ENCODE measurements at places on chromosomes 5 and 9.

DNA sequence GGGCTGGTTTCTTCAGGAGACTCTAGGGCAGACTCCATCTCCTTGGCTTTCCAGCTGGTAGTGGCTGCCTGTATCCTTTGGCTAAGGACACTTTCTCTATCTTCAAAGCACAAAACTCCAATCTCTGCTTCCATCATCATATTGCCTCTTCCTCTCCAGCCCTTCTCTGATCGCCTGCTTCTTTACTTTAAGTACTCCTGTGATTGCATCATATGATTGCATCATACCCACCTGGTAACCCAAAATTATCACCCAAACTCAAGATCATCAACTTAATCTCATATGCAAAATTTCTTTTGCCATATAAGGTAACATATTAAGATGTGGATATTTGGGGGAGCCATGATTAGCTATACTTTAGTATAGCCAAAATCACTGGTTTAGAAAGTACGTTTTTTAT is 1092.6 kb upstream of the CDH6 start:
- DNase-seq, result no peak

- DNase-seq, result no peak
Observed at GRCh38 chr5:142840575-142840974, 70.4 kb downstream of the ARHGAP26 start.

- DNase-seq, result no peak
Observed at GRCh38 chr9:14223081-14223480, 90.9 kb downstream of the NFIB start.

DNA sequence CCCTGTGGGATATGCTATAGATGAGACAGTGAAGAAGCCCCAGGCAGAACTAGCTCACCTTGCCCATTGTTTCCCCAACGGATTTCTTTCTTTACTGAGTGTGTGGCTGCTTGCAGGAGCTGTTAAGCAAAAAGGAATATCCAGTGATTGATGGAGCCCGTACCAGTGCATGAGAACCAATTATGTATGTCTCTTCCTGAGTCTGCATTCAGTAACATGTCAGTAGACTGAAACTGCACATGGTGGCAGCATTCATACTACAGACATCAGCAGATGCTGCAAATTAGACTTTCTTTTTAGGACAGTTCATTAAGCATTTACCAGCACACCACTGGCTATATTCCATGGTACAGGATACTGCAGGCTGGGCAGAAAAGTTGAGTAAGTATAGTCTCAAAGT is 90.3 kb upstream of the PLCXD3 start:
- no peak for DNase-seq

GRCh38 chr5:51347704-51348103 is 35.5 kb upstream of the ISL1 start:
- no peak for DNase-seq

DNA sequence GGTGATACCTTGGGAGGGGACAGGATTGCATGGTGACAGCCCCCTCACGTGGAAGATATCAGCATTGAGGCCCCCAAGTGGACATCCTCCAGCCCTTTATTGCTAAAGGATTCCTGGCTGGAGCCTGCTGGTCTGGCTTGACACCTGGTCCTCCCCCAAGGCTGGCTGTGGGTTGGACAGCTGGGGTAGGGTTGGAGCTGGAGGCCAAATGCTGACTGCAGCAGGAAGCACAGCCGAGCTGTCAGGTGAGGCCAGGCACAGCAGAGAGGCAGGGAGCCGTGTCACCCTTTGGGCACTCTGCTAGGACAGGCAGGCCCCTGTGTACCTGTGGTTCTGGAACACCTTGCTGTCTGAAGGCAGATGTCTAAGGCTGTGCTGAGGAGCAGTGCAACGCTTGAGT is 2.2 kb downstream of the CACFD1 start:
- no peak for DNase-seq

GRCh38 chr5:94094793-94095441 is 353.5 kb upstream of the POU5F2 start:
- DNase-seq, result no peak

- DNase-seq, result no peak
Observed at GRCh38 chr9:94623253-94623652, 16.1 kb downstream of the FBP1 start.

GRCh38 chr9:38649731-38650363 is 29.5 kb upstream of the ANKRD18A start:
- DNase-seq, result no peak

DNA sequence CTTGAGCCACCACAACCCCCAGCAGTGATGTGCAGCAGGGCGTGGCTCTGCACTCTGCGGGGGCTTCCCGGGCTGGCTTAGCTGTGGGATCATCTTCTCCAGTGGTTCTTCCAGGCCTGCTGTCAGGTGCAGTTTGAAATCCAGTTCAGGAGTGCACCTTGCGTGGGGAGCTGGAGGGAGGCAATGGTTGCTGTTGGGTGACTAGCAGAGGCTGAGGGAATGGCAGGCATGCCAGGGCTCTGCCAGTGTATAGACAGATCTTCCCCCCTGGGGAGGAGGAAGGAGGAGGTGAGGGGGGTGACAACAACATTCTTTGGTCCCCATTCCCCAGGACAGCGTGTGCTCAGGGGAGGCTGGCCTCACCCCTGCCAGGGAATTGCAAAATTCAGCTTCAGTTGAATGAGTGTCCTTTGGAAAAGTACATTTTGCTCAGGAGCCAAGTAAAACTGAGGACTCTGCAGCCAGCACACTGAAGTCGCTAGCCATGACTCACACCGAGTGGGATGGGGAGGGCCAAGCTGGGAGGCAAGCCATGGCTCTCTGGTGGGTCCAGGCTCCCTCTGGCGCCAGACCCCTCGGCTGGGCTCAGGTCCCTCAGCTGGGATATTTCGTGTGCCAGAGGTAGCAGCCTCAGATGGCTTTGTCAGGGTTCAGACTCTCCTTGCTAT is 35.0 kb downstream of the ERGIC1 start:
- DNase-seq, result peak; percentile 98

GRCh38 chr9:123513554-123513953 is 157.6 kb downstream of the CRB2 start:
- DNase-seq, result no peak

GRCh38 chr5:135269199-135269598 is 129.8 kb downstream of the MACROH2A1 start:
- DNase-seq, result no peak

DNA sequence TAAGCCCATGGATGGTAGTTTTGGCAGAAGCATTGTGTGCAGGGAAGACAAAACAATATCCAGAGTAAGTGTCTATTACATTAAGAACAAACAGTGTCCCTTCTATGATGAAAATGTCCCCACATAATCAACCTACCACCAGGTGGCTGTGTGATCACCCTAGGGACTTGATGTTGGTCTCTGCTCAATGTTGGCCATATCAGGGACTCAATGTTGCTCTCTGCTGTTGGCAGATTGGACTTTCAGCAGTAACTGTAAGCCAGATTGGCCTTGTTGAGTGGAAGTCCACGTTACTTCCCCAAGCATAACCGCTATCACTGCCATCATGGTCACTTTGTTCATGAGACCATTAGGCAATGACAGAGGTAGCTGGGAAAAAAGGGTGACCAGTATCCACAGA is 52.8 kb upstream of the PRSS3 start:
- DNase-seq, result no peak

GRCh38 chr9:107587191-107587963 is 97.8 kb upstream of the KLF4 start:
- DNase-seq, result no peak

DNA sequence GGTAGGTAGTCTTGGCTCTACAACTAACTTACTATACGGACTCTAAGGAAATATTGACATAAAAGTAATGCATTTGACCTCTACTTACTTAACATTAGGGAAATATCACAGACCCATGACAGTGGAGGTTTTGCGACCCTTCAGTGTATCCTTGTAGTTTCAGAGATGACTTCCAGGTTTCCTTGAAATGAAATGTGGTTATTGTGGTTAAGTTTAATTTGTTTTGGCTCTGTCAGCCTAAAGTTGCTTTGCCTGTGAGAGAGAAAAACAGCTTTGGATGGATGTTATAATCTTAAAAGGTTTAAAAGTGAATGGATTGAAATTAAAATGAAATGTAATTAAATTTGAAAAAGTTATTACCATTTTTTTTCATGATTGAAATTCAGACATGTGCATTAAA is 42.9 kb downstream of the LRRTM2 start:
- no peak for DNase-seq

- DNase-seq, result peak; percentile 87
Observed at GRCh38 chr5:124743602-124744169, 2.8 kb downstream of the ZNF608 start.

DNA sequence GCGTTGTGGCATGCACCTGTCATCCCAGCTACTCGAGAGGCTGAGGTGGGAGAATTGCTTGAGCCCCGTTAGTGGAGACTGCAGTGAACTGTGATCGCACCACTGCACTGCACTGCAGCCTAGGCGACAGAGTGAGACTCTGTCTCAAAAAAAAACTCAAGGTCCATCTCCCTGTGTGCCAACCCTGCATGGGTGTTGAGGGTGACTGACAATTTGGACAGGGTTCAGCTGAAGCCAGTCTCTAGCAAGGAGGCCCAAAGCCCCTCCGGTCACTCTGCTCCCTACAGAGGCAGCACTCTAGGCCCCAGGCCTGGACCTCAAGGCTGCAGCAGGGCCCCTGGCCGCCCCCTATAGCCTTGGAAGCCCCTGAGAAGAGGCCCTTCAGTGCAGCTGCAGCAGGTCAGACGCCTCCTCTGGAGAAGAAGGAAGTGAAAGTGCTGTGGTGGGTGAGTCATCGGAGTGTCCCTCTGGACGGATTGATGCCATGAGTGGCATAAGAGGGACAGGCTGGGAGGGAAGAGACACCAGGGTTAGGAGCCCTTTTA is 39.2 kb upstream of the NEK6 start:
- peak; percentile 86 for DNase-seq

- no peak for DNase-seq
Observed at GRCh38 chr9:72041369-72041768, 19.0 kb downstream of the C9orf57 start.

DNA sequence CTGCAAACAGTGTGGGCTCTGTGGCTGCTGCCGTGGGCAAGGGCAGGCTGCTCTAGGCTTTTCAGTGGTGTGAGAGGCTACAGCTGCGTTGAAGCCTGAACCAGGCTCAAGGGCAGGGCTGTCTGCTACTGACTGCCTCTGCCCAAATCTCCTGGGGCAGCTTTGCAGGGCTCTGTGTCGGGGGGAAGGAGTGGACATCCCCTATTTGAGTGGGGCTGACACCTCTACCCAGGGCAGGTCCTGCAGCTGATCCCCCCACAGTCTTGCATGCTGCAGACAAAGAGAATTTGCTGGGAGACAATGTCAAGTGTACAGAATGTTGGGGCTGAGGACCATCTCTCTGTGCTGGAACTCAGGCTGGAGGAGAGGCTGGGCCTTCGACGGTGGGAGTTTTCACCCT is 240.2 kb downstream of the PBX3 start:
- no peak for DNase-seq

DNA sequence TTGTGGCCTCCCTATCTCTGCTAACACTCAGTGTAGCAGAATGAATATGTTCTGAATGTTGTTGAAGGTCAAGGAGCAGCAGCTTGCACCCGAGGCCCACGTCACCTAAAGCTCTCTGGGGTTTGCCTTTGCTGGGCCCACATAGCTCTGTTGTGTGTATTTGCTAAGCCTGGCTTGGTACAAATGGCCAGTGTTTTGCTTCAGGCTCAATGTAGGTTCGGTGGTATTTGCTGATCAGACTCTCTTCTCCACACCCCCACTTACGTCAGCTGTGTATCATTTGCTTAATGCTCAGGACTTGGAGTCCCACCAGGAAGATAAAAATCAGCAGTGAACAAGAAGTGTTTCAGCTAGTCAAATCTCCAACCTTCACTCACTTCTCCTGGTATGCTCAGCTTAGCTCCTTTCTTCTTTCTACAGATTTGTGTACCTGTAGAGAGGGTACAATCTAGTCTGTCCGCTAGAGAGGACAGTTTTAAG is 4.8 kb upstream of the RFESD start:
- no peak for DNase-seq

- no peak for DNase-seq
Observed at GRCh38 chr5:54772684-54773083, 212.7 kb downstream of the ESM1 start.

All from Caki2 (cell line).